GM10248 (cell line): ENCODE measurements at places on chromosomes 7 and 10.

DNA sequence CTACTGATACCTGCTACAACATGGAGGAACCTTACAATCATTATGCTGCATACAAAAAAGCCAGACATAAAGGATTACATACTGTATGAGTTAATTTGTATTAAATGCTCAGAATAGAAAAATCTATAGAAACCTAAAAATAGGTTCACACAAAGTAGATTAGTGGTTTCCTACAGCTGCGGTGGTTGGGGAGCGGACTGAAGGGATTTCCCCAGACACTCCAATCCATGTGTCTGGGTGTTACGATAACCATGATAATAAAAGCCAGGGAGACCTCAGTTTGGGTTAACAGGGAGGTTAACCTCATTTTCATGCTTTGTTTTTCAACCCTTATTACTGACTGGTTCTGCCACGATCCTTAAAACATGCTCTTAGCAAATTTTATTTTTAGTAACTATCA lies 355.9 kb downstream of the KCNMA1 start:
- no peak for DNase-seq

DNA sequence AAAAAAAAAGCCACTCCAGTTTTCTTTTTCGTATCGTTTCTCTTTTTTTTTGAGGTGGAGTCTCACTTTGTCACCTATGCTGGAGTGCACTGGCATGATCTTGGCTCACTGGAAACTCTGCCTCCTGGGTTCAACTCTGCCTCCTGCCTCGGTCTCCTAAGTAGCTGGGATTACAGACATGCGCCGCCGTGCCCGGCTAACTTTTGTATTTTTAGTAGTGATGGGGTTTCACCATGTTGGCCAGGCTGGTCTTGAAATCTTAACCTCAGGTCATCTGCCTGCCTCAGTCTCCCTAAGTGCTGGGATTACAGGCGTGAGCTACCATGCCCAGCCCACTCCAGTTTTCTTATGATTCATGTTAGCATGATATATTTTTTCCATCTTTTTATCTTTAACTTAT lies 92.7 kb downstream of the ANKRD61 start:
- DNase-seq = no peak

DNA sequence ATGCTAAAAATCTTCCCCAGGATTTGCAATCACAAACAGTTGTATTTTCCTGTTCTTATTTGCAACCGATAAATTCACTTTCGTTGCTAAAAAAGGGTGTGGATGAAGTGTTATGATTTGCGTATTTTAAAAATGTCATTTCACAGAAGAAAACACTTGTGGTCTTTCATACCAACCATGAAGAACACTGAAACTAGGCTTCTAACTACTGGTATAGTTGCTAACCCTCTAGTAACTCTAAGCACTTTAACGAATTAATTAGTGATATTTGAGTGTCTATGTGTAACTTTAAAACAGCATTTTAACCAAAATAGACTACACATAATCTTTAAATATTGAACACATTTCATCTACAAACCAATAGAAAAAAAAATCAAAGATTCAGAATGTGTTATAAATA lies 188.1 kb upstream of the PTN start:
- DNase-seq = no peak

DNA sequence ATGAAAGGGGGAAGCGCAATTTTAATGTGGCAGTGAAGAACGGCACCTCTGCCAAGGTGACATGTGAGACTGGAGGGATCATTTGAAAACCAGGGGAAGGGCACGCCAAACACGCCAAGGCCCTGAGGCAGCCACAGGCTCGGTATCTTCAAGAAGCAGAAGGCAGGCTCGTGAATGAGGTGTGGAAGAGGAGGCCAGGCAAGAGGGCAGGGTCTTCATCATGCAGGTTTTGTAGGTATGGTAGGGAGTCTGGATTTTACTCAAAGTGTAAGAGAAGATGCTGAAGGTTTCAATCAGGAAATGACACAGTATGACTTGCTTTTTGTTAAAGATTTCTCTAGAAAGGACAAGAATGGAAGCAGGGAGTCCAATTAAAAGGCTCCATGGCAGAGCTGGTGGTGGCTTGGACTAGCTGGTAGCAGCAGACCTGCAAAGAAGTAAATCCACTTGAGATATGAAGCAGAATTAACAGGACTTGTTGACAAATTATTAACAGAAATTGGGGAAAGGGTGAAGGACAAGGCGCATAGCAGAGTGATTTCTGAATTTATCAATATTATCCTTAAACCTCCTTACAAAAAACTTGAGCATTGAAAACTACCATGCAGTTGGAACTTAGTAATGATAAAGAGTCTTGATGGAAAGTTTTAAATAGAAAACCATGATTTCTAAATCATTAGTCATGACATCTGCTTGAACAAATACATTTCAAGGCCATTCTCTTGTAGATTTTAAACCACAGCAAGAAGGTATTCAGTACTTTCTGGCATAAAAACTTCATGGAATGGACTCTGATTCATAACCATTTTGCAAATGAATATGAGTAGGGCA lies 70.4 kb downstream of the COA1 start:
- peak; percentile 55 for DNase-seq

GRCh38 chr7:96547371-96547811 lies 162.3 kb downstream of the SEM1 start:
- DNase-seq = no peak

DNA sequence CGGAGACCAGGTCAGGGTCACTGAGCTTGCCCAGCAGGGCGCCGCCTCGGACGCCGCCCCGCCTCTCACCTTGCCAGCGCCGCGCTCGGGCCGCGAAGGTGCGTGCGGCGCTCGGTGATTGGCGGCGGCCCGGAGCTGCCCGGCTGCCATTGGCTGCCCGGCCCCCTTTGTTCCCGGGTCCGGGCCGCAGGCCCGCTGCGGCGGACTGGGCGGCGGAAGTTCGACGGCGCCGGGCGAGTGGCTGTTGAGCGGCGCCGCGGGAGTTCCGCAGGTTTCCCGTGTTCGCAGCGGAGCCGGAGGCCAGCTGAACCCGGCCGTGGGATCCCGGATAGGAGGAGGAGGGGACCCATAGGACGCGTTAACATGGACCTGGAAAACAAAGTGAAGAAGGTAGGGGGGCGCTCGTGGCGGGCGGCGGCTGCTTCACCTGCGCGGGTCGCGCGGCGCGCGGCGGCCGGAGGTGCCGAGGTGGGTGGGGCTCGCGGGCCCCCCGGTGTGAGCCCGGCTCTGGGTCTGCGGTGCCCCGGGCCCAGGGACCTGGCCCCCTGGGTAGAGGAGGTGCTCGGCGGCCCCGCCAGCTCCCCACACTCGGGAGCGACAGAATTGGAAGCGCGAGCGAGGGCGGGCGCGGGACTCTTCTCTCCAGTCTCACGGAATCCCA lies at the start of gene TES:
TSS of gene TES (plus strand) at position 195 of the 661 bp plus-strand sequence. CDS start at position 364, 169 bp downstream.
- peak; percentile 89 for DNase-seq

DNA sequence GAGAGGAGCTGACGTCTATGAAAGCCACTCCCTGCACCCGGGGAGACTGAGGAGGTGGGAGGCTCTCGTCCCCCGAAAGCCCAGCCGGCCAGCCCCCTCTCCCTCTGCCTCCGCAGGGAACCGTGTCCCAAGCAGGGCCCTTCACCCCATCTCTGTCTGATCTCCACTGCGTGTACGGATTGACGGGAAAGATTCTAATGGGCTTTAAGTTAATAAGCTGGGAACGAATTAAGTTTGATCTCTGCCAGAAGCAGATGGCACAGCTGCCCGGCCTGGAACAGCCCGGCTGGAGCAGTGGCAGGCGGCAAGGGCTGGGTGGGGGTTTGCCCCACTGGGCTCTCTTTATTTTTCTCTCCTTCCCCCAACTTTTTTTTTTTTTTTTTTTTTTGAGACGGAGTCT lies 6.1 kb upstream of the SLC29A4 start:
- DNase-seq = no peak

- DNase-seq = no peak
These were observed 11.1 kb upstream of the IL15RA start for GRCh38 chr10:5988336-5988920.

DNA sequence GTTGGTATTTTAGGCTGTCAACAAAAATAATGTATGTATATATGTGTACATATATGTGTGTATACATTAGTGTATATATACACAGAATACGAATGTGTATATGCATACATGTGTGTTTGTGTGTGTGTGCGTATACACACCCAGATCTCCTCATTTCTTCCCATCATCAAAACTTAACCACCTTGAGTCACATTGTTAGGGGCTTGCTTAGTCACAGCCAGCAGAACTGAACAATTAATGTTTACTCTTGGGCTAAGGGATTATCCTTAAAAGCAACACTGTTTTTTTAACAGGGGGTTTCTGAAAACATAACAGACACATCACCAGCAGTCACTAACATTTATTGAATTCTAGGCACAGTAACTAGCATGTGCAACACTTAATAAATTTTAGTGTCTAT lies 83.0 kb upstream of the ASAH2 start:
- no peak for DNase-seq

DNA sequence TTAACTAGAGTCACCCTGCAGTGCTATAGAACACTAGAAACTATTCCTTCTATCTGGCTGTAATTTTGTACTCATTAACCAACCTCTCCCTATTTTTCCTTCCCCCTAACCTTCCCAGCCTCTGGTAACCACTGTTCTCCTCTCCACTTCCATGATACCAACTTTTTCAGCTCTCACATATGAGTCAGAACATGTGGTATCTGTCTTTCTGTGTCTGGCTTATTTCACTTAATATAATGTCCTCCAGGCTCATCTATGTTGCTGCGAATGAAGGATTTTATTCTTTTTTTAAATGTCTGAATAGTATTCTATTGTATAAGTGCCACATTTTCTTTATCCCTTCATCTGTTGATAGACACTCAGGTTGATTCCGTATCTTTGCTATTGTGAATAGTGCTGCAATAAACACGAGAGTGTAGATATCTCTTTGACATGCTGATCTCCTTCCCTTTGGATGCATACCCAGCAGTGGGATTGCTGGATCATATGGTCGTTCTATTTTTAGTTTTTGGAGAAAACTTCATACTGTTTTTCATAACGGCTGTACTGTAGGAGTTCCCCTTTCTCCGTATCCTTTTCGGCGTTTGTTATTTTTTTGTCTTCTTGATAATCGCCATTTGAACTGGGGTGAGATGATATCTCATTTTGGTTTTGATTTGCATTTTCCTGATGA lies 101.4 kb downstream of the FAM107B start:
- no peak for DNase-seq

DNA sequence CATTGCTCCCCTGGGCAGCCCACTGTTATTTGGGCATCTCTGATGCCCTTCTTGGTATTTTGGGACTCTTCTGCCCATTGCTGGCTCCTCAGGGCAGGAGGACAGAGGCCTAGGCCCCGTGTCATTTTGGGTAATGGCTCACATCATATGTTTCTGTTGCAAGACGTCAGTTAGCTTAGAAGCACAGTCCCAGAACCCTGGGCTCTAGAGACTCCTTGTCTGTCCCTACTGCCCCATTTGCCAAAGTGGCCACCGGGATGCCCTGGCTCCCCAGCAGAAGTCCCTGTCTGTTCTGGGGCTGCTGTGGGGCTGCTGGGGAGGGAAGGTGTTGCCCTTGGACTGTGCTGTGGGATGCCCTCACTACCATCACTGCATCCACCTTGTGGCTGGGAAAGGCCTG lies 48.8 kb downstream of the ADCYAP1R1 start:
- DNase-seq = no peak

DNA sequence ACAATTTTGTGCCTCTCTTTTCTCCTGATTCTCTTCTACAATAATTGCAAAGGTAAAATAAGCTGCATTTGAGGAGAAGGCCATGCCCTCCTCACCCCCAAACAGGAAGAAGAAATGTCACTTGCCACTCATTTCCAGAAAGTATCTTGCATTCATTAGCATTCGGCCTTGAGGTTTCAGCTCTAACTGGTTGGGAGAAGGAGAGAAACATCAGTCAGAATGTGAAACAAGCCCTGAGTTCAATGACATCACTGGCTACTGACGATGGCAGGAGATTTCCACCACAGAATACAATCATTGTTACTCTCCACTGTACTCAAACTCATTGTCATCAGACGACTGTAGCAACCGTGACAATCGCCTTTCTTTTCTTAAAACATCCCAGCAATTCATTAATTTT lies 72.8 kb downstream of the PRKCQ start:
- peak; percentile 43 for DNase-seq

- peak; percentile 13 for DNase-seq
These were observed 4.5 kb downstream of the GHRHR start for GRCh38 chr7:30968294-30968693.

- DNase-seq = no peak
These were observed 179.7 kb downstream of the PRKCQ start for GRCh38 chr10:6400331-6400730.

GRCh38 chr7:94525923-94526322 lies 16.3 kb downstream of the CASD1 start:
- no peak for DNase-seq

- no peak for DNase-seq
These were observed 123.6 kb downstream of the TCF7L2 start for GRCh38 chr10:113073549-113074189.

DNA sequence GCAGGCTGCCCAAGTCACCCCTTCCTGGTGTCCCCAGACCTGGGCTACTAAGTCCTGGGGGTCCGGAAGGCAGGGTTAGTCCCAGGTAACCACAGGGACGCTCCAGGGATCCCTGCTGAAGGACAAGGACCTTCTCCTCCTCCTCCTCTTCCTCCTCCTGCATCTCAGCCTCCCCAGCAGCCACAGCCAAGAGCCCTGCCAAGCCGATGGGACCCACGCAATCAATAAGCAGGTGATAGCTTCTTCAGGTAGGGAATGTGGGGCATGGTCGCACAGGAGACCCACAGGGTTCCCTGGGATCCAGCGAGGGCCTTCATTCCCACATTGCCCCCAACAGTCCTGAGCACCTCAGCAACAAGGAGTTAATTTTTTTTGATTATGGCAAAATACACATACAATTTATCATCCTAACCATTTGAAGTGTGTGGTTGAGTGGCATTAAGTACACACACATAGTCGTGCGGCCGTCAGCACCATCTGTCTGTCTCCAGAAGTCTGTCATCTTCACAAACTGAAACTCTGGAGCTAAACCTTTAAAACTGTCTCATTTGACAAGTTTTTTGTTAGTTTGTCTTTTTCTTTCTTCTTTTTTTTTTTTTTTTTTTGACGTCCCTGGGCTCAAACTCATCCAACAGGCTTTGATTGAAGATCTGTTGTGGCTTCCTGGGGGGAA lies 12.1 kb downstream of the CRYGN start:
- DNase-seq = no peak

DNA sequence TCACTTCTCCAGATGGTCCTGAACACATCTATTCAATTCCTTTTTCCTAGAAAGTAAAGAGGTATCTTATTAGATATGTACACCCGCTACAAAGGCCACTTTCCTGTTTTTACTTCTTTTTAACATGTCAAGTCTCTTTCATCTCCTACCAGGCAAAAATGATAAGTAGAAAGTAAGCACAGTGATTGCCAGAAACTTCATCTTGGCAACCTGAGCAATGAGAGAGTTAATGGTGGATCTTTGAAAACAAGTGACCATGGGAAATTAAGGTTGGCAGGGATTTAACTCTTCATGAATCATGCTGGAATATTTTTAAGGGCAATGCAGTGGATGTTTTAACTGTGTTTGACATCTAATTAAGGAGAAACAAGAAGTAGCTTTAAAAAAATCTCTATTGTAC lies 2.7 kb downstream of the SEMA3A start:
- no peak for DNase-seq

DNA sequence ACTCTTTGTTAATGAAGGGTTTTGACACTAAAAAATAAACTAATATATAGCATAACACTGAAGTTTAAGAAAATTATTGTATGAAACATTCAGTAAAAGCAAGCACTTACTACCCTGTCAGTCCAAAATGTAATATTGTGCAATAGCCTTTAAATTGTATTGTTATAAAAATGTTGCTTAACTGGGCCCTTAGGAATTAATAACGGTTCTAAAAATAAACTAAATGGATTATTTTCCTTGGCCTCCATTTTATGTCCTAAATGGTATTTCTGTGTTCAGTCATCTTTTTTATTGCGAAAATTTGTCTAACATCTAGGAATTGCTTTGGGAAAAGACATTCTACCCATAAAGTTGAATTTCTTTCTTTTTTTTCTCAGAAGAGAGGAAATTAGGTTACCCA lies 49.0 kb upstream of the ABI1 start:
- DNase-seq = no peak
